ENCODE measurements at places on chromosomes 6 and 20. TPM values are rescaled to one million over a fixed set of nuclear protein-coding genes. Genes with fewer than 3 reads are reported as not detected.

LGSN gene
- 0.66 TPM for polyA plus RNA-seq

PAK5 gene
- polyA plus RNA-seq = 0.49 TPM

CARMIL1 gene
- 143 TPM for polyA plus RNA-seq

OPN5 gene
- 1.5 TPM for polyA plus RNA-seq

PLAGL1 gene
- 114 TPM for polyA plus RNA-seq

TMEM200A gene
- 24.1 TPM for polyA plus RNA-seq

SPEF1 gene
- polyA plus RNA-seq = 3.2 TPM

CUTA gene
- 225 TPM for polyA plus RNA-seq

- DNase-seq = no peak
These were observed 271.1 kb upstream of the CHD6 start for GRCh38 chr20:41889126-41889843.

DNA sequence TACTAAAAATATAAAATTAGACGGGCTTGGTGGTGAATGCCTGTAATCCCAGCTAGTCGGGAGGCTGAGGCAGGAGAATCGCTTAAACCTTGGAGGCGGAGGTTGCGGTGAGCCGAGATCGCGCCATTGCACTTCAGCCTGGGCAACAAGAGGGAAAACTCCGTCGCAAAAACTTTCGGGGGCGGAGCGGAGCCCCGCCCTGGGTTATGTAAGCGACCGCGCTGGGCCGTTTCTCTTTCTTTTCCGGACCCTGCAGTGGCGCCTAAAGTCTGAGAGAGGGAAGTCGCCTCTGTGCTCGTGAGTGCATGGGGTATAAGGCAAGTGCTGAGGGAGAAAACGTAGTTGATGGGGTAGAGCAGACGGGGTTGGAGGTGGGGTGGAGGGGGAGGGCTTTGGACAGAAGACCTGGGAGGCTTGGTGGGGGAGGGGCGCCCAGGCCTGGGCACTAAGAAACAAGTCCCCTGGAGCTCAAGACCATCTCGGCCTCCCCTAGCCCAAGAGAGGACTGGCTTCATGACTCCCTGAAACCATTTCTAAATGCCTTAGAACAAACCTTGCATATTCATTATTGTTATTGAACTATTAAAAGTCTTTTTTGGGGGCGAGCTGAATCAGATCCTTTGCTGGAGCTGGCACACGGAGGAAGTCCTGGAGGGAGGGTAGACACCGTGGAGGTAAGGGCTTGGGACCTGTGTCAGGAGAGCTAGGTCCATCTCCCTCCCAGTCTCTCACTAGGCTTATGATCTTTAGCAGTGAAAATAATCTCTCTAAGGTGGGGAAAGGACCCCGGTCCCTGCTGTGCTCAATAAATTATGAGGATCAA, 2.7 kb upstream of the MICA start:
- no peak for DNase-seq

- no peak for DNase-seq
These were observed 13.6 kb downstream of the KCNK5 start for GRCh38 chr6:39215640-39216158.

DNA sequence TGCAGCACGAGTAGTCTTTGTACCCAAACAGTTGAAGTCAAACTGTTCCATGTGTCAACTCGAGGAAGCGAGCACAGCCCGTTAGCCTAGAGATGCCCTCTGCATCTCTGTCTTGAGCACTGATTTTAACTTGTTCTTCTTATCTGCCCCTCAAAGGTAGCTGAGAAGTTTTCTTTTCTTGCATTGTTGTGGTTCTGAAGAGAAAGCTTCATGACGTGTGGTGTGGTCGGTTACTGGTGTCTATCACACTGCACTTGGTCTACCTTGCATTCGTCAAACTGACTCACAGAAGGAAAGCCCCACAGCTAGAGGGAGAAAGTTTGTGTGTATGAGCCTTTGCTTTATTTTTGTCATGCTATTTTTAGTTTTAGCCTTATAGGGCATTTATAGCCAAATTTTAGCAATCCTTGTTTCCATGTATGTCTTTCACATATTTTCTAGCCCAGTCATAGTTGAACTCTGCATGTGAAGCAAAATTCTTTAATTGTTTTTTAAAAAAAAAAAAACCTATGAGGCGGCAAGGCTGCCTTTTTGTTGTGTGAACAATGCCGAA, 115.1 kb downstream of the JAG1 start:
- no peak for DNase-seq

GRCh38 chr6:33782561-33782960, 6.4 kb downstream of the LEMD2 start:
- no peak for DNase-seq

- no peak for DNase-seq
These were observed 49.3 kb downstream of the SPATA2 start for GRCh38 chr20:49866051-49866450.

- no peak for DNase-seq
These were observed 92.1 kb downstream of the CDH26 start for GRCh38 chr20:60050193-60050947.

- DNase-seq = peak; percentile 83
These were observed 844 bp downstream of the WFDC2 start for GRCh38 chr20:45470262-45470931.

- no peak for DNase-seq
These were observed 21.1 kb downstream of the SPTLC3 start for GRCh38 chr20:13029687-13030375.

DNA sequence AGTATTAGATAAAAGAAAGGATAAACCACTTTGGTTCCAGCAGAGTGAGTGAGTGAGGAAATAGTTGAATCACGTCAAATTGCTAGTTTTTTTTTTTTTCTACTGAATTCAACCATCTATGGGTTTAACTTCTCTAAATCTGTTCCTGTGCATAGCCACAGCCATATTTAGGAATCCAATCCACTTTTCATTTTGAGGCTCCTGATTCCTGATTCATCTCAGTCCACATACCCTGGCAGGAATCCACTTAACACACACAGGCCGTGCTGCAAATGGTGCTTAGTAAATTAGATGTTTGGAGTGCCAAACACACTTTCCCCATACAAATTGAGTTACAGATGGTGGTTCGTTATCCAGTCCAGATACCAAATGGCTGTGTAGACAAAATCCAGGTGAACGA, 220.3 kb downstream of the ALDH8A1 start:
- DNase-seq = no peak

DNA sequence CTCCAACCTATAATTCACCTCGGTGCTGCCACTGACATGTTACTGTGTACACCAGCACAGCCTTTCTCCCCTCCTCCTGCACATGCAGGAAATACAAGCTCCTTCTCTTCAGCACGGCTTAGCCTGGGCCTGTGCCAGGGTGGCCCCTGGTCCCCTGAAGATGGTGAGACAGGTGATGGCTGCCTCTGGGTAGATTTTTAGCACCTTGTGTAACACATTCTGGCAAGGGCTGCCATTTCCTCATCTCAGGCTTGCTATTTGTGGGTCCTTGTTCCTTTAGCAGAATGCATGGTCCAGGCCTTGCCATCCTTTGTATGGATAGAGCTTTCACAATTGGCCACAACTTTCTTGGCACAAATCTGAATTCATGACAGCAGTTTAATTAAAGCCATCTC, 151.3 kb downstream of the CDC5L start:
- DNase-seq = no peak

- DNase-seq = no peak
These were observed 144.5 kb downstream of the CEBPB start for GRCh38 chr20:50335105-50335504.

GRCh38 chr6:68639826-68640490, 4.9 kb downstream of the ADGRB3 start:
- DNase-seq = no peak

DNA sequence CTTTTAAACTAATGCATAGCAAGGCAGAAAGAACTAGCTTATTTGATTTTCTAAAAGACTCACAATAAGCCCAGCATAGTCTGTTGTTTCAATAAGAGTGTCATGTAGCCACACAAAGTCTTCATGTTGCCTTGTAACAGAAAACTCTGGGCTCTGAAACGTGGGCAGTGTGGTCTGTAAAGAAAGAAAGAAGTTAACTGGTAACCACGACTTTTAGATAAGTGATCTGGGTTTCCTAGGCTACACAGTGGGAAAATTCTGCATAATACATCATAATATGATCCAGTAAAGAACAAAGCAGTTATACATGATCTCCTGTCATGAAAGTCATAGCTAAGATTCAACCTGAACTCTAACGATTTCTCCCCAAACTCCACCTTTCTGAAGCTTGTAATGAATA, 13.3 kb downstream of the SNX5 start:
- no peak for DNase-seq

DNA sequence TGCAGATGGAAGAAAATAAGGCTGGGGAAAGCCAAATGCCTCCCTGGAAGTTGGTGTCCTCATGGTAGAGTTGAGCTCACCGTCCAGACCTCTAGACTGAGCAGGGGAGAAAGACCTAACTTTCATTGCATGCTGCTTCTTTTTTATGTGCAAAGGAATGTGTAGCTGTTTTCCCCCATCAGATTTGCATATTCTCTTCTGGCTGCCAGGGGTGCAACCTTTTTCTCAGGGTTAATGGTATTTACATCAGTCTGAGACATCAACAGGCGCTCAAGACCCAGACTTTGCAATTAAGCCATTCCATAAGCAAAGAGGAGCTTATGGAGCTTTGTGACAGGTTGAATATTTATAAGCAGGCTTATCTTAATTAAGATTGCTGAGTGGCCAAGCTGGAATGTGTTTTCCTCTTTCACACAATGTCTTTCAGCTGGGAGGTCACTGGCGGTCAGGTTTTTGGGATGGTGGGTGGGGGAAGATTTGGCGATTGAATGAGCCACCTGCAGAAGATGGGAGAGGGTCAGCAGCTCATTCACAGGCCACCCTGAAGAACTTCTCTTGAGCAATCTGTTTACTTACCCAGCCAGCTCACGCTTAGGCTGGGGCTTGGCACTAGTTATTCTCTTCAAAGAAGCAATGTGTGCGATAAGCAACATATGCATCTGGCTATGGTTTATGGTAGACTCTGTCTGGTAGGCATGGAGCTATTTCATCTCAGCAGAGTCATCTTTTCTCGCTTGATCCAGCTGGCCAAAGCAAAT, 88.6 kb downstream of the SCP2D1 start:
- no peak for DNase-seq

Measured in renal pelvis (tissue), 12 donors.